ENCODE measurements at places on chromosomes 6 and 20.

DNA sequence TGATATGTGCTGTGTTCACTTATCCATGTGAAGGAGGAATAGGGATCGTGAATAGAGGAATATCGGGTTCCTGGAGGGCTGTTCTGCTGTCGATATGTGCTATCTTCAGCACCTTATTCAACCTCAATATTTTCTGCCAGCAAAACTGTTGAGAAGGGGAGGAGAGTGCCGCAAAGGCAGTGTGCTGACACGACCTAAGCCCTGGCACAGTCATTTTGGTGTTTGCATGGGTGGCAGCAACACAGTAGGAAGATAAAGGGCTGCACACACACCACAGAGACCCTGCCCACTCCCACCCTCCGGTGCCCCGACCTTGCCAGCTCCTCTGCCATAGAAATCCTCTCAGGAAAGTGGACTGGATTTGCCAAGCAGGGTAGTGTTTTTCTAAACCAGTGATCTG is 47.0 kb downstream of the ZDHHC14 start:
- no peak for DNase-seq

- no peak for DNase-seq
These were observed 5.2 kb downstream of the GTSF1L start for GRCh38 chr20:43721429-43722152.

DNA sequence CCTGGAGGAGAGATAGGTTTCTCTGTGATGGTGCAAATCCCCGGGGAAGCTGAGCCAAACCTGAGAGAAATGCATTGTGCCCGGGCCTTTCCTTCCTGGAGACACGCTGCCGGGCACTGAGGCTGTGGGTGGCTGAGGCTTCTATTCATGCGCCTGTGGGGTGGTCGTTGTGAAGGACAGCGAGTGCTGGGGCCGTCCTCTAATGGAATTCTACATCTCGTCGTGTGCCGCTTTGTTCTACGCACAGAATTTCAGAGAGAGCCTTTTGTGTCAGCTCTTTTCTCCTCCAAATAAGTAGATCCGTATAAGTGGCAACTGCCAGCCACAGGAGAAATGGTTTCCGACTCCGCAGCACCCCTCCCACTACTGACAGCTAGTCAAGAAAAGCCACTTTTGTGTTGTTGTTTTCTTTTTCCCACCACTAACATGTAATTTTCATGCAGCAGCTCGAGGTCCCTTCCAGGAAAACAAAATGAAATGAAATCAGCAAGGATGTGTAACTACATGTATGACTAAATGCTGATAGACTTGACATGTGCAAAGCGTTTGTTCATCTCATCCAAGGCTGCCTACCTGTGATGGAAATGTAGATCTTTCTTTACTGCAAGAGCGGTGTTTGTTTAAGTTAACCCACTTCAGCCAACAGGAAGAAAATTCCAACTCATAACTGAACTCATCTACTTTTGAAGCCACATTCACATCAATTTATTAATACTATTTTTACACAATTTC is 26.4 kb upstream of the PXDC1 start:
- no peak for DNase-seq

DNA sequence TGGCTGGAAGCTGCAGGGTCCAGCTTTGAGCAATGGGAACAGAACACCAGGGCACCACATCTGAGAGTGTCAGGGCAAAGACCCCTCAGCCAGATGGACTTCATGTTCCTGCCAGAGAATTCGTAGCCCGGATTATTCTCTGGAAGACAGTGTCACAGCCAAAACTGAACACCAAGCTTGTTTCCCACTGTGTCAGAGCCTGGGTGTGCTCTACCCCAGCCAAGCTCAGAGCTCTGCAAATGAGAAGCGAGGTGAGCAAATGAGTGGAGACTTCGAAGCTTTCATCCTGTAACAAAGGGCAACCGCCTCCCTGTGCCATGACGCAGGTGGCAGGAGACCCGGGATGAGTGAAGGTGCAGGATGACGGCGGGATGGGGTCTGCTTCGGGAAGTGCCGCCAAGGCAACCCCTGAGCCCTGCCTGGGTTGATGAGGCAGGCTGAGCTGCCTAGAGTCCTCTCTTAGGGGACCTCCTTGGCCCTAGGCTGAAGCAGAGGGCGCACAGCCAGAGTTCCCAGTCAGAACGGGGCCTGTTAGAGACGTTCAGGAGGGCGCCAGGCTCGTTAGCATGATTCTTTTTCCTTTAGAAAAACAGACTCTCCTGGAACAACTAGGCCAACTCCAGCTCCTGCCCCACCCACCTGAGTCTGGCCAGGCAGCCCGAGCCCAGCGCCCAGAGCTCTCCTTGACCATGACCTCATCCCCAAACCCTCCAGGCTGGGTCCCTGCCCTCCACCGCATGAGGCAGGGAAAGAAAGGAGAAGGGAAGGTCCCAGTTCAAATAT is 187.7 kb downstream of the SOD2 start:
- DNase-seq, result no peak

- no peak for DNase-seq
These were observed 11.0 kb downstream of the KIF16B start for GRCh38 chr20:16562259-16562658.

- no peak for DNase-seq
These were observed 36.5 kb downstream of the ATP9A start for GRCh38 chr20:51731731-51732095.

DNA sequence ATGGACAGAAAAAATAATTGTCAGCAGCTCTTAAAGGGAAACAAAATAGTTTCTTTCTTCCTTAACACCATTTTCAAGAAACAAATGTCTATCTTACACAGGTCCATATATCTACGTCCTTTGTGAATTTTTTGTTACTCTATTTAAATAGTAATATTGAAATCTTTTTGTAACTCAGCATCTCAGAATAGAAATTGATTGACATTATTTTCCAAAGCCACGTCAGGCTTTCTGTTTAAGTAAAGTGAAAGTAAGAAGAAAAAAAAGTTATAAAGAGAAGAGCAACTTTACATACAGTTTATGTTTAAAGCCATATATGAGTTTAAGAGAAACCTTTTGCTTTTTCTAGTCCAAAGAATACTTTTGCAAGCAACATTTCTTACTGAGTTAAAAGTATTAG is 402.9 kb upstream of the SOX4 start:
- DNase-seq, result no peak

GRCh38 chr6:135281227-135281626 is 100.1 kb downstream of the MYB start:
- DNase-seq, result no peak

DNA sequence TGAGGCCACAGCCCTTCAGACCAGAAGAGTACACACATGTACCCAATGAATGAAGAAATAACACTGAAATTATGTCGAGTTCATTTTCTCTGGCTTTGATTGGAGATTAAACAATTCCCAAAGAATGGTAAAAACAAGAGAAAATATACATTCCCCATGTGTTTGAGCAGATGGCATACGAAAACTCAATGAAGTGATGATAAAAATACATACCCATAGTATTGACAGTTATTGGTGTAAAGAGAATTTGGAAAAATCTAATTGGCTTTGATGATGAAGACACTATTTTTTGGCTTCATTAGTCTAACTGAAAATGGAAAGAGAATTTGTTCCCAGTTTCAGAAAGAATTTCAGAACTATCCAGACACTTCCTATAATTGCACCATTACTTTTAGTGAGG is 76.6 kb upstream of the SNRPB2 start:
- no peak for DNase-seq

GRCh38 chr6:110338820-110339470 is 19.2 kb downstream of the METTL24 start:
- DNase-seq, result no peak

DNA sequence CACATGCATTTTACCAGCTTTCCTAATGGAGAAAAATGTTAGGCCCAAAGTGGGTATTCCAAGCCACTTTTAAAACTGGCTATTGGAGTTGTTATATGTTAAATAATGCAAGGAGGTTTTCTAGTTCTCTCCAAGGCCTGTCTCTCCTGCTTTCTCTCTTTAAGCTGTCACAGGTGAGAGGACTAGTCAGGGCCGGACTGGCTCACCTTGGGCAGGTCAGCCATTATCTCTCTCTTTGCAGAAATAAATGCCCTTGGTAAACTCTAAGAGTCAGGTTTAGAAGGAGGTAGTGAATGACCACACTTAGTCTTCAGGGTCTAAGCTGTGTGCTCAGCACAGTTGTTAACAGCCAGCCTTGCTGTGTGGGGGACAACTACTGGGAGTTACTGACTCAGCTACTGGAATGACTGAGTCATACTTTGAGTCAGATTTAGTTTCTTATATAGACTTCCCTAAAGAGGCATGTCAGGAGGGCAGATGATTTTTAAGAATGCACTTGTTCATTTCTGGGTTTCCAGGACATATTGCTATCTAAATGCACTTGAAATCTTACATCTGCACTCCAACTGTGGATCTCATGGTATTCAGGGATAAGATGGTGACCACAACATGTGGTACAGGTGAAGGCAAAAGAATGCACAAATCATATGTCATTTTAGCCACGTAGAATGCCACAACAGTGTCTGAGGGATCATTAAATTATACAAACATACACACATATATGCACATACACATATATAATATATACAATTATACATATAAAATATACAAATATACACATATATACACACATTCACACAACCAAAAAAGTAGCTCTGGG is 719.4 kb downstream of the EPM2A start:
- DNase-seq, result peak; percentile 82

- DNase-seq, result no peak
These were observed 111.0 kb upstream of the RALGAPA2 start for GRCh38 chr20:20823476-20823881.

DNA sequence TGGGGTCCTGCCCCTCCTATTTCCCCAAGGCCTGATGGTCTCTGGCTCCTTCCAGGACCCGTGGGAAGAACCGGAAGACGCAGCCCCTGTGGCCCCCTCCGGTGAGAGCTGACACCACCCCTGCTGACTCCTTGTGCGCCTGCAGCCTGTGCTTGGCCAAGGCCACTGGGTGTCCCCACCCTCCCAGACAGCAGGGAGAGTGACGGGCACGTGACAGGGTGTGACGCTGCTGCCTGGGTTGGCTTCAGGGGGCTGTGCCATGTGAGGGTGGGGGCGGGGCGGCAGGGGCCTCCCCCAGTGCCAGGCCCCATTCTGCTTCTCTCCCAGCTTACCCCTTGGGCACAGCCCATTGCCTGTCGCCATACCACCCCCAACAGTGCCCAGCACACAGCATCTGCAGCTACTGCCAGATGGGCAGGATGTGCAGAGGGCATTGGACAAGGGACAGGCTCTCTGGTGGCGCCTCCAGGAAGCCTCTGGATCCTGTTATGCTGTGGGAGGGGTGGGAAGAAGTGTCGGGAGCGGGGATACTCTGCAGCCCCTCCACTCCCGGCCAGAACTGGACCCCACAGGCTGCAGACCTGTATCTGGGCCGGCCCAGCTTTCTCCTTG is 2.9 kb downstream of the BIRC7 start:
- DNase-seq, result no peak

- DNase-seq, result no peak
These were observed 341.3 kb downstream of the TAF4 start for GRCh38 chr20:61724376-61724775.

- no peak for DNase-seq
These were observed 843 bp downstream of the FBXO9 start for GRCh38 chr6:53066077-53066417.

- no peak for DNase-seq
These were observed 1.5 kb downstream of the SIRPA start for GRCh38 chr20:1896484-1897258.

GRCh38 chr6:878179-878578 is 185.2 kb upstream of the EXOC2 start:
- DNase-seq, result no peak

DNA sequence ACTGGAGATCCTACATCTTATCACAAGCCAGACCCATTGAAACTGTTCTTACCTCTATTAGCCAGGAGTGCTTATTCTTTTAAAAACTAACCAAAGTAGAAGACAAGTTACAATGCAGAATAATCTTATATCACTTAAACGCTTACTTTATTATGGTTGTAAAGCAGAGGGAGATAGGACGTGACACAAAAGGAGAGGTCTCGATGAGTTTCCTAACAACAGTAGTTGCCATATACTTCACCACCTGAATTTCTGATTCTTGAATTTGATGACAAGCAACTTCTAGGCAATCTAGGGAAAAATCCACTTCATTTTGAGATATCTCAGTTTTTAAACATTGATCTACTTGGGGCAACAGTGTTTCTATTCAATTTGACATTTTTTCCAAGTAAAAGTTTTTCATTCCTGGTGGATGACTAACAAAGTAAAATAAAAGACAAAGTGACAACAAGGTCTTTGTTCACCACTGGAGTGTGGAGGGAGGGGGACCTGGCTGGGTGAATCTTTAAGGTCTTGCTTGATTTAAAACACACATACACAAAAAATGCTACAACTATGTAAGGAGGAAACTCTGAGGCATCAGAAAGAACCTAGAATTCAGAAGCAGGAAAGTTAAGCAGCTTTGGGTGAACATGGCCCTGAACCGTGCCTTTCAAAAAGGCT is 110.9 kb downstream of the SMLR1 start:
- peak; percentile 14 for DNase-seq

DNA sequence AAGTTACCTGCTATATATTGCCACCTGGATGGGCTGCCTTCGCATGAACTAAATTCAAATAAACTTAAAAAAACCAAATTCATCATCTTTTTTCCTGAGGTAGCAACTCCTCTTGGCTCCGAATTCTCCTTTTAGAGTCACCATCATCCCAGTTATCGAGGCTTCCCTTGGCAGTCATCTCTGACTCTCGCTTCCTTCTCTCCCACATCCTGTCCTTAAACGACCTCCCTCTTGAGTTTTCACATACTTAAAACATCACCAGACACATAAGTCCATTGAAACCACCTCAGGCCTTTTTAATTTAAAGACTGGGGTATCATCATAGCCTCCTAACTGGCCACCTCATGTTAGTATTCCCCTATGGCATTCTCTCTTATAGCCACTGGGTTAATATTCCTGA is 296.1 kb upstream of the FLRT3 start:
- DNase-seq, result no peak

DNA sequence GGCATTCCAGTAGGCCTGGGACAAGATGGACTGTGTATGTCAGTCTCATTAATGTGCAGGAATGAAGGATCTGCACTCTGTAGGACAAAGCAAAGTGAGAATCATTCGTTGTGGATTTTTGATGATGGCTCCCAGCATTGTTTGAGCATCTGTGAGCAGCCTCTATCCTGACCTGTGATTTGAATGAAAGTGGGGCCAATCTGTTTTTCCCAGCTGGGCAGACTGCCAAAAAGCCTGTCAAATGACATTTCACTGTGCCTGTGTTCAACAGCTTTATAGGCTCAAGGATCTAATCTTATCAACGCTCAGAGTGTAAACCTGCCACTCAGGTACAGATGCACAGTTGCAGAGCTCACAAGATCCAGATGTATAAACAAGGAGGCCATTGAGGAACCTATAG is 86.7 kb upstream of the SYNDIG1 start:
- DNase-seq, result no peak

- no peak for DNase-seq
These were observed 35.2 kb downstream of the PLCG1 start for GRCh38 chr20:41172296-41173140.

- DNase-seq, result no peak
These were observed 193.1 kb upstream of the SIM1 start for GRCh38 chr6:100657678-100658330.

DNA sequence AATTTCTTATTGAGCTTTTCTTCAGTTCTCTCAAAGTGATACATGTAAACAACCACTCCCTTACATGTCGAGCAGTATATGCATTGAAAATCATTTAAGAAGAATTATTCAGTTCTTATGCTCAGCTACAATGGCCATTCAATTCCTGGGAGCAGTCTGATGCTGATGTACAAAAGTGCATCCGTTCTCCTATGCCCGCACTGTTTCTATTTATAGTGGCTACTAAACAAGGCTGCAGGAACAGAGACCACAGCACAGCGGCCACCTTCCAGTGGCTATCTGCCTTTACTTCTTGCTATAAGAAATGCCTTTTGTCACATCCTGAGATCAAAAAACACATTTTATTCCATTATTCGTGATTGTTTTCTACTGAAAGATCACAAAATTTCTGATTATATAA is 82.2 kb downstream of the FHL5 start:
- DNase-seq, result no peak

GRCh38 chr6:35057449-35058357 is 83.4 kb downstream of the TCP11 start:
- DNase-seq, result no peak
